Left forelimb (tissue), 1 donor: ENCODE measurements at places on chromosomes 1 and 21.

GRCh38 chr1:203678943-203679661 lies 52.5 kb downstream of the ATP2B4 start:
- no peak for DNase-seq

GRCh38 chr1:63537940-63538339 lies 14.6 kb downstream of the EFCAB7 start:
- DNase-seq, result no peak

GRCh38 chr1:24761582-24761981 lies 16.3 kb downstream of the CLIC4 start:
- no peak for DNase-seq

GRCh38 chr1:109476825-109477224 lies 6.9 kb upstream of the ATXN7L2 start:
- peak; percentile 38 for DNase-seq

GRCh38 chr1:212867192-212867591 lies 9.1 kb downstream of the FLVCR1 start:
- DNase-seq, result no peak

DNA sequence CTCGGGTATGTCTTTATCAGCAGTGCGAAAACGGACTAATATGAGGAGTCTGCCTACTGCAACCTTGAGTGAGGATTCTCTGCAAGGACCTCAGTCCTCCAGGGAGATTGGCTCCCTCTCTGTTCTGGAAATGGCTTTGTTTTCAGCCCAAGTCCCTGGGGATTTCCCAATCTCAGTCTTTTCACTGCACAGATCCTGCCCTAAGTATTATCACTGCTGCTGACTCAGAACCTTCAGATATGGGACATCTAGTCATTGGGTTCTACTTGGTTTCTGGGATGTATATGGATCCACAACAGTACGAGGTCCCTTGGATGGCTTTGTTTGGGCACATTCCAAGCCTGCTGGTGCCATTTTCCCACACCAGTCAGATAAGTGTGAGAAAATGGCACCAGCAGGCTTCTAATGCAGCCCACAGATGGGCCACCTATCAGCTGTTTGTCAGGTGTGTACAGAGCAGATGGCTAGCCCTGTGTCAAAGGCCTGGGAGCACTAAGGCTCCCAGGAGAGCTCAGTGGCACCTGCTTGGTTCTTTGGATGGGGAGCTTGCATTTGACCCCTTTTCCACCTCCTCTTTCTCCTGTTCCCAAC lies 27.4 kb downstream of the ELF3 start:
- DNase-seq, result no peak

DNA sequence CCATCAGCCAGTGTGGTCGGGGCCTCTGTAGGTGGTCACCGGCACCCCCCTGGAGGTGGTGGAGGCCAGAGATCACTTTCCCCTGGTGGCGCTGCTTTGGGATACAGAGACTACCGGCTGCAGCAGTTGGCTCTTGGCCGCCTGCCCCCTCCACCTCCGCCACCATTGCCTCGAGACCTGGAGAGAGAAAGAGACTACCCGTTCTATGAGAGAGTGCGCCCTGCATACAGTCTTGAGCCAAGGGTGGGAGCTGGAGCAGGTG lies 961 bp downstream of the RBM15 start:
- DNase-seq, result no peak

DNA sequence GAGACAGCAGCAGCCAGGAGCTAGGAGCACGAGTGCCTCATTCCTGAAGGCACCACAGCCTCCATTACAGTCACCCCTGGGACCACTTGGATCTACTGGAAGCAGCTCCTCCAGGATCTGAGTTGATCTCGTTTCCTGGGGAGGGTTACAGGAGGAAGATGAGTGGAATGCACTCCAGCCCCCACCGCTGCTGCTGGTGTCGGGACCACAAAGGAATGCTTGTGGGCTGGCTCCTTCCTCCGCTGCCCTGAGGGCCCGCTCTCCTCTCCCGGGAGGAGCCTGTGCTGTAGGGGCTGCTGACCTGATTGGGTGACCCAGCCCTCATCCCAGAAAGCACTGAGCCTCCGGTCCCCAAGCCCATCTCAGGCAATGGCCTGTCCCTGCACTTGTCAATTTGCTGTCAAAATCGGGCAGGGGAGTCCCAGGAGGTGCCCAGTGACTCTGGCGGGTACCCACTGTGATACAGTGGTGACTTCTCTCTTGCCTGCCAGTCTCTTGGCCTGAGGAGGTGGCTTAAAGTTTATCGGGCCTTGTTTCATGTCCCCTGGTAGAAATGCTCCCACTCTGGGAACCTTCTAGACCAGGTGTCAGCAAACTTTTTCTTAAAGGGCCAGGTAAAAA lies 23.1 kb downstream of the IL10RB start:
- DNase-seq, result no peak

DNA sequence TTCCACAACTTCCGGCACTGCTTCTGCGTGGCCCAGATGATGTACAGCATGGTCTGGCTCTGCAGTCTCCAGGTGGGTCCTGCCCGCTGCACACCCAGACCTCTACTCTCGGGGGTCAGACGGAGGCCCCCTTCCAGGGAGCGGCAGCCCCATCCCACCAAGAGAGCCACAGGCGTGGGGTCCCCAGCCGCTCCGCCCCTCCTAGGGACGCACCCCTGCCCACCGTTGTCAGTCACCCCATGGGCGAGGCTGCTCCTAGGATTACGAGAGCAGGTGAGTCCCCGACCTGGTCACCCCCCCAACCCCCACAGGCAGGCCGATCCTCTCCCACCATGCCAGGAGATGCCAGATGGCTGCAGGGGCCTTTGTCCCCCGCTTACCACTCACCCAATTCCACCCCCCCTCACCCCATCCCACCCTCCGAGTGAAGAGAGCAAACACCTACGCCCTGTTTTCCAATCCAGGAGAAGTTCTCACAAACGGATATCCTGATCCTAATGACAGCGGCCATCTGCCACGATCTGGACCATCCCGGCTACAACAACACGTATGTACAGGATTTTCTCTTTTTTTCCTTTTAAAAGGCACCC lies 107.0 kb downstream of the PDE9A start:
- DNase-seq, result no peak

DNA sequence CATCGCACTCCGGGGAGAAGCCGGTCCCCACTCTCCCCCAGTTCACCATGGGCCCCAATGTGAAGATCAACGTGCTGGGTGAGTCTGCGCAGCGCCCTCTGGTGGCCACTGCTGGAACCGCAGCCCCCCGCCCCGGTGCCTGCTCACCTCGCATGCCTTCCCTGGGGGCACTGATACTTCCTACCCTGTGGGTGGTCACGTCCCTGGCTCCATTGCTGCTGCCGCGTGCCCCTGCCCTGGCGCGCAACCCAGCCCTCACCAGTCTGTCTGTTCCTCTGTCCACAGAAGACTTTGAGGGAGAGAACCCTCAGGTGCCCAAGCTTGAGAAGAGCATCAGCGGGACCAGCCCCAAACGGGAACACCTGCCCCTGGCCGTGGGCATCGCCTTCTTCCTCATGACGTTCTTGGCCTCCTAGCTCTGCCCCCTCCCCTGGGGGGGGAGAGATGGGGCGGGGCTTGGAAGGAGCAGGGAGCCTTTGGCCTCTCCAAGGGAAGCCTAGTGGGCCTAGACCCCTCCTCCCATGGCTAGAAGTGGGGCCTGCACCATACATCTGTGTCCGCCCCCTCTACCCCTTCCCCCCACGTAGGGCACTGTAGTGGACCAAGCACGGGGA lies 7.6 kb downstream of the EFNA3 start:
- no peak for DNase-seq

DNA sequence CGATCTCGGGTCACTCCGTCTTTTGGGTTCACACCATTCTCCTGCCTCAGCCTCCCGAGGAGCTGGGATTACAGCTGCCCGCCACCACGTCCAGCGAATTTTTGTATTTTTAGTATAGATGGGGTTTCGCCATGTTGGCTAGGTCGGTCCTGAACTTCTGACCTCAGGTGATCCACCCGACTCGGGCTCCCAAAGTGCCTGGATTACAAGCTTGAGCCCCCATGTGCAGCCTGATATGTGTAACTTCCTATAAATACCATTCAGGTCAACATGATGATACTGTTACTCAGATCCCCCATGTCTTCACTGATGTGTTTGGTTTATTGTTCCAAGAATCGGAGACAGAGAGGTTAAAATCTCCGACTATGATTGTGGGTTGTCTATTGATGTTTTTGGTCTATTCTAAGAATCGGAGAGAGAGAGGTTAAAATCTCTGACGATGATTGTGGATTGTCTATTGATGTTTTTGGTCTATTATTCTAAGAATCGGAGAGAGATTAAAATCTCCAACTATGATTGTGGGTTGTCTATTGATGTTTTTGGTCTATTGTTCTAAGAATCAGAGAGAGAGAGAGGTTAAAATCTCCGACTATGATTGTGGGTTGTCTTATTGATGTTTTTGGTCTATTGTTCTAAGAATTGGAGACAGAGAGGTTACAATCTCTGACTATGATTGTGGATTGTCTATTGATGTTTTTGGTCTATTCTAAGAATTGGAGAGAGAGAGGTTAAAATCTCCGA lies 17.0 kb downstream of the C1orf159 start:
- peak; percentile 17 for DNase-seq

DNA sequence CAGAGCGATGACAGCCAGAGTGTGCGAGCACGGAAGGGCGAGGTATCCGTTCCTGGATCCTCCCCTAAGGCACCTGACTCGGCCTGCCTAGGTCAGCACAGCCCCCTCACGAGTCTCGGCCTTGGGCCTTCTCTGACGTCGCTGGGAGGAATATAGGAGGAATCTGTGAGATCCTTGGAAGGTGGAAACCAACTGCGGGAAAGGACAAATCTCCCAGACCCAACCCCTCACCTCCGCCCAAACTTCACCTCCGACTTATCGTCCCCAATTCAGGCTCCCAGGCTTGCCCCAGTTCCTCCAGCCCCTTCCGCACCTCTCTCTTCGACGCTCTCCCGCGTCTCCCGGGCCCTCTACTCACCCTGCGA lies 494 bp downstream of the APH1A start:
- DNase-seq, result no peak

GRCh38 chr1:212858461-212859265 lies 588 bp downstream of the FLVCR1 start:
- DNase-seq, result peak; percentile 67

- DNase-seq, result no peak
Measured at GRCh38 chr1:25628741-25629421, 12.3 kb downstream of the MAN1C1 start.

GRCh38 chr1:65341381-65341780 lies 32.0 kb downstream of the DNAJC6 start:
- DNase-seq, result no peak

- DNase-seq, result no peak
Measured at GRCh38 chr21:19268686-19269085, 865.1 kb upstream of the TMPRSS15 start.

GRCh38 chr1:225483818-225484656 lies 56.2 kb upstream of the LBR start:
- DNase-seq, result no peak

DNA sequence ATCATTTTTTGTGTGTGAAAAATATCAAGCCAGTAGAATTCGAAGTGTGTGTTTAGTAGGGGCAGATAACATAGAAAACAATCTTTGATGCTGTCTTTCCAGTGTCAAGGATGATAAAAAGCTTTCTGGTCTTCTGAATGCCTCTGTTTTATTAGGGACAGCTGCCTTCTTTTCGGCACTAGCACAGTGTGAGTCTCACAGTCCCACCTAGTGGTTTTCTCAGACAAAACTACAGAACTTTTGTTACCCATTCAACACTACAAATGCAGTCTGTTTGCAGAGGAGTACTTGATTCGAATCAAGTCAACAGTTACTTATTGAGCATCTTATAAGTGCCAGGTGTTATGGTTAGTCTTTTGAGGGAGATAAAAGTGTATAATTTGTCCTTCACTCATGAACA lies 30.6 kb upstream of the MCOLN3 start:
- DNase-seq, result no peak

- no peak for DNase-seq
Measured at GRCh38 chr1:93394514-93394913, 48.8 kb downstream of the DR1 start.

GRCh38 chr1:74853756-74854155 lies 120.8 kb downstream of the TYW3 start:
- DNase-seq, result no peak

DNA sequence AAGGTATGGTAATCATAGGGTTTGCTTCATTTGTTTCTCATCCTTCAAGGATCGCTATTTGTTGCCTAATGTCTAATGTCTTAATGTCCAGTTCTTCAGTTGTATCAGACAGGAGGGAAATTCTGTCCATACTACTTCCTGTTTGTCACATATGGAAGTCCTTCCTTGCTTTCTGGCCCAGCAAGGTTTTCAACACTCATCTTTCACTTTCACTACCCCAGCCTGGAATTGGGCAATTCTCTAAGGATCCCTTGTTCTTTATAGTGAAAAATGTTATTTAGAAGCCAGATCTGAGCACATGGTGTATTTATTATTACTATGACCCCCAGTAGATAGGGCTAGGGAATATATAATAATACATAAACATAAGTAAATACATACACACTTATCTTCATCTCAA lies 50.6 kb upstream of the SLC35A3 start:
- DNase-seq, result no peak

GRCh38 chr1:37034121-37035013 lies at the start of gene GRIK3:
TSS of gene GRIK3 (minus strand) at chr1:37034515. CDS start at chr1:37034108, 407 bp downstream.
- no peak for DNase-seq

- DNase-seq, result no peak
Measured at GRCh38 chr1:2382621-2383361, 8.6 kb downstream of the MORN1 start.

- no peak for DNase-seq
Measured at GRCh38 chr1:247177755-247178154, 5.9 kb upstream of the ZNF124 start.

DNA sequence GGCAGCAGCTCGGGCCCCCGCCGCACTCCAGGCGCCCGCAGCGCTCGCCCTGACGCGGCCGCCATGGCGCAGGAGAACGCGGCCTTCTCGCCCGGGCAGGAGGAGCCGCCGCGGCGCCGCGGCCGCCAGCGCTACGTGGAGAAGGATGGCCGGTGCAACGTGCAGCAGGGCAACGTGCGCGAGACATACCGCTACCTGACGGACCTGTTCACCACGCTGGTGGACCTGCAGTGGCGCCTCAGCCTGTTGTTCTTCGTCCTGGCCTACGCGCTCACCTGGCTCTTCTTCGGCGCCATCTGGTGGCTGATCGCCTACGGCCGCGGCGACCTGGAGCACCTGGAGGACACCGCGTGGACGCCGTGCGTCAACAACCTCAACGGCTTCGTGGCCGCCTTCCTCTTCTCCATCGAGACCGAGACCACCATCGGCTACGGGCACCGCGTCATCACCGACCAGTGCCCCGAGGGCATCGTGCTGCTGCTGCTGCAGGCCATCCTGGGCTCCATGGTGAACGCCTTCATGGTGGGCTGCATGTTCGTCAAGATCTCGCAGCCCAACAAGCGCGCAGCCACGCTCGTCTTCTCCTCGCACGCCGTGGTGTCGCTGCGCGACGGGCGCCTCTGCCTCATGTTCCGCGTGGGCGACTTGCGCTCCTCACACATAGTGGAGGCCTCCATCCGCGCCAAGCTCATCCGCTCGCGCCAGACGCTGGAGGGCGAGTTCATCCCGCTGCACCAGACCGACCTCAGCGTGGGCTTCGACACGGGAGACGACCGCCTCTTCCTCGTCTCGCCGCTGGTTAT lies 2.8 kb downstream of the KCNJ9 start:
- no peak for DNase-seq

GRCh38 chr1:68142461-68142860 lies 89.9 kb downstream of the WLS start:
- no peak for DNase-seq

- no peak for DNase-seq
Measured at GRCh38 chr1:109873278-109874175, 37.1 kb upstream of the CSF1 start.
